Breast epithelium (tissue), 4 donors: ENCODE measurements at places on chromosomes 4 and X. TPM values are rescaled to one million over a fixed set of nuclear protein-coding genes. Genes with fewer than 3 reads are reported as not detected.

DNA sequence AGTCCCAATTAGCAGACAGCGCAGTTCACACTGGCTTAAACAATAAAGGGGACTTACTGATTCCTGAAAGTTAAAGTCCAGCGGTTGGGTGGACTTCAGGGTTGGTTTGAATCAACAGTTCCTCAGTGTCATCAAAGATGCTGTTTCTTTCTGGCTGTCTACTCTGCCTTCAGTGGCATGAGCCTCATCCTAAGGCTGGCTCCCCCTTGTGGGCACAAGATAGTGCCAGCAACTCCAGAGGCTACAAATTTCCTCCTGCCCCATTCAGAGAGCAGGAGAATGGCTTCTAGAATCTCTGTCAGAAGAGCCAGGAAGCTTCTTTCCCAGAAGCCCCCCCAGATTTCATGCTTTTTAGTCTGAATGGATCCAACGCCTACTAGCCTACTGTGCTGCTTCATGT is 82.4 kb upstream of the MTM1 start:
- no peak for DNase-seq

DNA sequence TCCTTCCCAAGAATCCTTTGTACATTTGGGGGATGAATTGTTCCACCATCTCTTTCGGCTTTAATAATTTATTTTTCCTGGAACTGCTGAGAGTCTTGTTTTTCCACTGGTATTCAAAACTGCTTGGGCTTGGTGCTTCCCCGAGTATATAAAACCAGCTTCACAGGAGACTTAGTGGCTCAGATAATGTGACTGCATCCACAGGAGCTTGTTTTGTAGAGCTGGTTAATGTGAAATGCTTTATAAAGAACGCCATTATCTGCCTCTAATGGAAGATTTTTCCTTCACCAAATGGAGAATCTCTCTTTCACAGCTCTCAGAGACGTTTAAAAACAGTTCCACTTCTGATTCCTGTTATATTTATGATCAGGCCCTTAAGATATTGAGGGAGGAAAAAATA is 935.5 kb downstream of the RAB28 start:
- DNase-seq = no peak

DNA sequence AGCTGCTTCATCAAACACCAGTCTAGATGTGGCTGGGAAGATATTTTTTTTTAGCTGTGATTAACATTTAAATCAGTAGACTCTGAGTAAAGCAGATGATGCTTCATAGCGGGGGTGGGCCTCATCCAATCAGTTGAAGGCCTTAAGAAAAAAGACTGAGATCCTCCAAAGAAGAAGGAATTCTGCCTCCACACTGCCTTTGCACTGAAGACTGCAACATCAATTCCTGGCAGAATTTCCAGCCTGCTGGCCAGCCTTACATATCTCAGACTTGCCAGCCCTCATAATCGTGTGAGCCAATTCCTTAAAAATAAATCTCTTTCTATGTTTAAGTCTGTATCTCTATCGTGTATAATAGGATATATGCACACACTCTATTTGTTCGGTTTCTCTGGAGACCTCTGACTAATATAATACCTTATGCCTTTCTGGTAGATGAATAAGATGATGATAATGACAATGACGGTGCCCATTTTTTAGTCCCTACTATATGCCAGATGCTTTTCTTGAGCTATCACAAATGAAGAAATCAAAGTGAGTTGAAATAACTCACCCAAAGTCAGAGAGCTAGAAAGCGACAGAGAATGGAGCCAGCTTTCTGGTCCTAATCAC is 66.1 kb upstream of the SOD3 start:
- no peak for DNase-seq

GRCh38 chrX:119156241-119156640 is 28.6 kb upstream of the KIAA1210 start:
- DNase-seq = no peak

DNA sequence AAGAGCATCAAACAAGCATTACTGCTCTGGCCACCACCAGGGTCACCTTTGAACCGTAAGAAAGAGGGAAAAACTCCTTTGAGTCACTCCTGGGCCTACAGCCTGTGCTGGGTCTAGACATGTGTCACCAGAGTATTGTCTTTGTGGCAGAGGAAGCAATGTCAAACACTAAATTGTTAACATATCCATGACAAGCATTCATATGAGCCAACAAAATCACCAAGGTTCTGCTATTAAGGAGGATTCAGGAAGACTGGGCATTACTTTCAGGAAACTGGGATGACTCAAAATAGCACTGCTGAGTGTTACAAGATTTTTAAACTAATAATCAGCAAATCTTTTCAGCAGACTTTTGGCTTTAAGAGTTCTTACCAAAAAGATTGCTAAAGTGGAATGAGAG is 28.1 kb downstream of the LGI2 start:
- no peak for DNase-seq

DNA sequence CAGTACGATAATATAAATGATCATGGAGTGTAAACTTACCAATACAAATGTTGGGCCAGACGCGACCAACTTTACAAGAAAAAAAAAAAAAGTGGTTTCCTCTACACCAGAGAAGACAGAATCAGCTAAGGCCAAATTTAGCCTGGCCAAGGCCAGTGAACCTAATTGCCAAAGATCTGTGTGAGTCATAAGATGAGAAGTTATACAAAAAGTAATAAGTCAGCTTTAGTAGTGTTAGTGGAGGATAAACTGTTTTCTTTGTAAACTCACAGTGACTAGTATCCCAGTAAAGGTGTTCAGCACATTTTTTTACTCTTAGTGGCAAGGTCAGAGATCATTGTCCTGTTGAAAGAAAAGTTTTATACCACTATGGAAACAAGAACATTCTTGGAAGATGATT is 531.4 kb upstream of the TECRL start:
- DNase-seq = no peak

GRCh38 chr4:73832651-73833237 is 3.7 kb upstream of the CXCL6 start:
- DNase-seq = no peak

DNA sequence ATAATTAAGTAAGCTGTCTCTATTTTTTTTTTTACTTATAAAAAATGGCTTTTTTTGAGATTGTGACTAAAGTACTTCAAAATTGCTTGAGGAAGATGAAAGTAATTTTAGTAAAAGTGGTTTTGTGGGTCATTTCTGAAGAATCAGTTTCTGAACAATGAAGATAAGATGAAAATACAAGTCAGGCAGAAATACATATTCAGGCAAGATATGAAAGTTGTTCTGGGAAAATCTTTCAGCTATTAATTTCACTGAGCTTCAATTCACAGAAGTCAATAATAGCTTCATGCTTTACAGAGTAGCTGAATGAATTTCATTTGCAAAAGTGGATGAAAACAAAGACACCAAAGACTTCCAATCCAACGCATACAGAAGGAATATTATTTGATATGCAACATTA is 305.2 kb upstream of the ARSJ start:
- no peak for DNase-seq

DNA sequence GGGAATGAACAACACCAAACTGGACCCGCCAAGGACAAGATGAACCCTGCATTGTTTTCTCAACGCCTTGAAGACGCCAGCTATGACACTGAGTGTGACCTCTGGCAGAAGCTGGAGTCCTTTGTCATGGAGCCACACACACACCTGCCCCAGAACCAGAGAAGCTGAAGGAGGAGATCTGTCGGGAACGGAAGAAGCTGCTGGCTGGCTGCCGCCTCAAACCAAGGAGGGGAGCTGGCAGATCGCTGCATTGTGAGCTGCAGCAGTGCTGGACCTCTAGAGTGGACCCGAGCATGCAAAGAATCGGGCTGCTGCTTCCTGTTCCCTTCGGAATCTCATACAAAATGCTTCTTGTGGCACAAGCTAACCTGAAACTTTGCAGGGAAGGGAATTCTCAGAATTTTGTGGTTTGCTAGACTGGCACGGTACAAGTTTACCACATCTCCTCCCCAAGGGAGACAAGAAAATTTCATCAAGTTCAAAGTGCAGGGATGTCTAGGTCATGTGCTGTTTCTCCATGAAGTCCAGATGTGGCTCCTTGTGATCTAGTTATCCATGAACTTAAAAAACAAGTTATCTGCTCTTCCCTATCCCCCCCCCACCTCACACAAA is 23.4 kb upstream of the GLRB start:
- no peak for DNase-seq

GRCh38 chrX:141443922-141444321 is 140.6 kb downstream of the SPANXA1 start:
- no peak for DNase-seq

GRCh38 chr4:24888475-24889344 is 24.1 kb downstream of the CCDC149 start:
- DNase-seq = no peak

GRCh38 chrX:131332331-131332730 is 43.2 kb upstream of the IGSF1 start:
- DNase-seq = no peak

DNA sequence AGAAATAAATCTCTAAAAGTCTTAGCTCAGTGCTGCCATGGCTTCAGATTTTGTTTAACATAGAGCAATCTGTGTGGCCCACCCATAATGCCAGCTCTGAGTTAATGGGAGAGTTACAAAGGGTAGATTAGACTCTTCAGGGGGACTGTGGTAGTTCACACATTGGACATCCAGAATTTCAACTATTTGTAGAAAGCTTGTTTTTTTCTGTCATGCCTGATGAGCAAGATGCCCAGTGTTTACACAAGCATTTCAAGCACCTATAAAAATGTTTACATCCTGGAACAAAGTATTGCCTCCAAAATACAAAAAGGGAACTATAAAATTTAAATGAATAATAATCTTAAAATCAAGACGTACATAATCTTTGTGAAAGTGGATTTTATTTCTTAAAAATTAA is 43.0 kb upstream of the FAM9A start:
- DNase-seq = no peak

GRCh38 chrX:15838017-15838416 is 16.6 kb downstream of the AP1S2 start:
- no peak for DNase-seq

- no peak for DNase-seq
These were observed 258.4 kb downstream of the PPARGC1A start for GRCh38 chr4:23631255-23631950.

DNA sequence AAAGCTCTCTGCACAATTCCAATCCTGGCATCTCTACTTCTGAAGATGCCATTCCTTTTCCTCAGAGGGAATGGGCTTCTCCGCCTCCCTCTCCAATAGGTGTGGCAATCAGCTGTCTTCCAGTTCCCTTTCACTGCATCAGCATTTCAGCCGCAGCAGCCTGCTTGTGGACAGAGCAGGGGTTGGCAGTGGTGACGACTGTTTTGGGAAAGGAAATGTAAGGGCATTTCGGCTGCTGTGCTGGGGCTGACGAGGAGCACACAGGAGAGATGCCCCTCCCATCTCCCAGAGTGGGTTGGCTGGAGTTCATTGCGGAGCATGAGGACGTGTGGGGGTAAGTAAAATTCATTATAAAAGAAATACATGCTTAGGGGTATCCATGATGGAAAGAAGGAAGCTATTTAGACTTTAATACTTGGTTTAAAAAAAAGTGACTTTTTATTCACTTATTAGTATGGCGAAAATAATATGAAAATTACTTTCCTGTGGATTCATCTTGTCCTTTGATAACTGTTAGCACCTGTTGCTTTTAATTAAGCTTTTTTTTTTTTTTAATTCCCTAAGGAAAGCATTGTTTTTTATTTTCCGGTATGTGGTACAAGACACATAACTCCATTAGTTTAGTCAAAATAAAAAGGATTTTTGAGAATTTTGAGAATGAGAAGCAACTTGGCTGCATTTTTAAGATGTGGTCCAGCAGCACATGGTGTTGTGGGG is at the start of gene LIMCH1:
Gene LIMCH1 (plus strand): TSS at position 141 of the 717 bp plus-strand sequence. CDS start 67,839 bp downstream, outside the sequence.
- no peak for DNase-seq

GRCh38 chr4:169510617-169511016 is 101.8 kb downstream of the NEK1 start:
- no peak for DNase-seq

Gene VCX
- not detected for total RNA-seq

Gene HSFX4
- not detected for total RNA-seq

Gene GPR82
- total RNA-seq = 0.44 TPM

Gene ASB9
- total RNA-seq = 1.0 TPM

Gene FAT4
- total RNA-seq = 13.4 TPM

Gene FMR1NB
- total RNA-seq = not detected

Gene CXCL1
- total RNA-seq = 17.7 TPM

Gene PNMA5
- total RNA-seq = not detected

Gene SORBS2
- 132 TPM for total RNA-seq
